IPS DF 6.9 (cell line): ENCODE measurements at places on chromosomes 12 and 14.

GRCh38 chr12:68269779-68270178, 16.4 kb upstream of the IL22 start:
- no peak for DNase-seq

- DNase-seq: no peak
These were observed 17.4 kb downstream of the IGF1 start for GRCh38 chr12:102462795-102463465.

DNA sequence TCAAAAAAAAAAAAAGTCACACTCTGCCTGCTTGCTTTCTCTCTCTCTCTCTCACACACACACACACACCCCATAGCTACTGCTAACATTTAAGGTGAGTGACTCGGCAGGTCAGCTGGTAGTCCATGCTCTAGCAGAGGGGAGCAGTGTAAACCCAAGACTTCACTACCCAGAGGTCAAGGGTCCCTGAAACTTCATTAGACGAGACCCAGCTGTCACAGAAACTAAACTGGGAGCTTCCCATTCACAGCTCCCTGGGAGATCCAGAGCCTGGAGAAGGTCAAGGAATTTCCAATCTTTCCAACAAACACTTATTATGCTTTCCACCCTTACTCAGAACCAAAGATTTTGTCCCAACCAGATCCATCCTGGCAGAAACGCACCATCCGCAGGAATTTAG, 33.2 kb downstream of the CKAP4 start:
- no peak for DNase-seq

DNA sequence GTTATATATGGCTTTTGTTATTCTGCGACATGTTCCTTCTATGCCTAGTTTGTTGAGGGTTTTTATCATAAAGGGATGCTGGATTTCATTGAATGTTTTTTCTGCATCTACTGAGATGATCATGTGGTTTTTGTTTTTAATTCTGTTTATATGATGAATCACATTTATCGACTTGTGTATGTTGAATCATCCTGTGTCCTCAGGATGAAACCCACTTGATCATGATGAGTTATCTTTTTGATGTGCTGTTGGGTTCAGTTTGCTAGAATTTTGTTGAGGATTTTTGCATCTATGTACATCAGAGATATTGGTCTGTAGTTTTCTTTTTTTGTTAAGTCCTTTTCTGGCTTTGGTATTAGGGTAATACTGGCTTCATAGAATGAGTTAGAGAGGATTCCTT, 291.2 kb downstream of the AKAP6 start:
- no peak for DNase-seq

DNA sequence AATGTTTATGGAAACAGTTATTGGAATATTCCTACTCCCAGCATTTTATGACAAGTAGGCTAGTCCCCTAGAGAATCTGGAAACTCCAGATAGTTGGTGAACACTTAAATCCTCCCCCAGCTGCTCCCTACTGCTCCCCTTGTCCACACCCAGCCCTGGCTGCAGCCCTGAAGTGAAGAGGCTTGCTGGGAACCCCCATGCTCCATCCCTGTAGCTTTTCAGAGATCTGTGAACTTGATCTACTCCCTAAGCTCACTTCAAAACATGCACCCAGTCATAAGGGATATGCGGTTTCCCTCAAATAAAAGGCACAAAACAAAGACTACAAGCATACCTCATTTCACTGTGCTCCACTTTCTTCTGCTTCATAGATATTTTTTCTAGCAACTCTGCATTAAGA, 33.2 kb downstream of the EGLN3 start:
- DNase-seq: no peak

DNA sequence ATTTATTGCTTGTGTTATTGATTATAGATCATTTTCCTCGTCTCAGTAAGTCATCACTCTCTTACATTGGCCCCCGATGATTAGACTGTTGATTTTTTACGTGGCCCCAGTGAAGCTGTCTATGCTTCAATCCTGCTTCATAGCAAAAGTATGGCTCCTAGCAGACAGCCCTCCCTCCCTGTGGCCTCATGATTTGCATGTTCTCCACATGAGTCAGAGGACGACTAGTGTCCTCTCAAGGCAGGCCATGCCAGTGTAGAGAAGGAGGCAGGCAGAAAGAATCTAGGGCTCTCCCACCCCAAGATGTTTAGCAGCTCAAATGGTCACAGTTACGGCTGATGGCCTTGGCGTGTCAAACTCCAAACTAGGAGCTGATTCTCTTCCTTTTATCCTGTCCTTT, 59.6 kb downstream of the FIGNL2 start:
- DNase-seq: no peak

GRCh38 chr12:111359914-111360276, 9.0 kb downstream of the PHETA1 start:
- DNase-seq: no peak

GRCh38 chr12:1094714-1095113, 103.7 kb downstream of the ERC1 start:
- DNase-seq: no peak

DNA sequence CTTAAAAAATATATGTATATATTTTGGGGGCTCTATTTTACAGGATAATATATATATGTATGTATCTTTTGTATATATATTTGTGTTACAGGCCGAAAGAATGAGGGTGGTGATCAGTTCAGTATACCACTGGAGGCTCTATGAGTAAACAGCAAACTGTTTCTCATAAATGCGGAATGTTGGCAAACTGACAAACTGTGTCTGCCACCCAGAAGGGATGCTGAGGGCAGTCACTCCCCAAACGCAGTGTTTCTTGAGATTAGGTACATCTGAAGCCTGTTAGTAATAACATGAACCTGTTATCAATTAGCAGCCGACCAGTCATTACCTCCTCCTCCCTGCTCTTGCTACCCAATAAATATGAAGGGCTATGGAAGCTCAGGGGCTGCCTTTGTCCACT, 20.8 kb downstream of the TNFAIP2 start:
- no peak for DNase-seq

DNA sequence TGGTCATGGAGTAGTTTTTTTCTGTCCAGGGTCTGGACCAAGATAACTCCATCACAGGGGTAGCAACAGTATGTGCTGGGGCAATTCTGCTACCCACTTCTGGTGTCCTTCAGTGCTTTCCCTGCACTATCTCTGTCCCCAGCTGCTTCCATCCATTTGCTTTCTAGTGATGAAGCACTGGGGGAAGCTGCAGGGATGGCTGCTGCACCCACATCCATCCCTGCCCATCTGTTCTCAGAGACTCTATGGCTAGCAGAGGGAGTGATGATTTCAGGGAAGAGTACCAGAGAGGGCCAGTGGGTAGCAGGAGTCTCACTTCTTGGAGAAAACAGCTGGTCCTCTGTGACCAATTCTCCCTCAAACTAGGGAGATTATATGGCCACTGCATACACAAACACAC, 44.1 kb downstream of the ETV6 start:
- DNase-seq: no peak

DNA sequence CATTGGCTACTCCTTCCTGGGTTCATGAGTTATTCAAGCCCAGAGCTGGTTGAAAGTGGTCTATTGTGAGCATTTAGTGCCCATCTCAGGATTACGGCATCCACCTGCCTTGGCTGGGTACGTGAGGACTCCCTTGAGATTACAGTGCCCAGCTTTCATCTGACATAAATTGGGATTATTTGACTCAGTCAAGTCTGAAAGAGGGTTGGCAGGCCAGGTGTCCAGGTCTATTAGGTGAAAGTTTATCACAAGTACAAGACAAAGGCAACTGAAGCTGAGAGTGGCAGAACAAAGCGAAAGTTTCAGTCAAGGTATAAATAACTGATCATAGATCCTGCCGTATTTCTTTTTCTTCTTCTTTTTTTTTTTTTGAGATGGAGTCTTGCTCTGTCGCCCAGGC, 84.6 kb upstream of the ATF7IP start:
- no peak for DNase-seq

DNA sequence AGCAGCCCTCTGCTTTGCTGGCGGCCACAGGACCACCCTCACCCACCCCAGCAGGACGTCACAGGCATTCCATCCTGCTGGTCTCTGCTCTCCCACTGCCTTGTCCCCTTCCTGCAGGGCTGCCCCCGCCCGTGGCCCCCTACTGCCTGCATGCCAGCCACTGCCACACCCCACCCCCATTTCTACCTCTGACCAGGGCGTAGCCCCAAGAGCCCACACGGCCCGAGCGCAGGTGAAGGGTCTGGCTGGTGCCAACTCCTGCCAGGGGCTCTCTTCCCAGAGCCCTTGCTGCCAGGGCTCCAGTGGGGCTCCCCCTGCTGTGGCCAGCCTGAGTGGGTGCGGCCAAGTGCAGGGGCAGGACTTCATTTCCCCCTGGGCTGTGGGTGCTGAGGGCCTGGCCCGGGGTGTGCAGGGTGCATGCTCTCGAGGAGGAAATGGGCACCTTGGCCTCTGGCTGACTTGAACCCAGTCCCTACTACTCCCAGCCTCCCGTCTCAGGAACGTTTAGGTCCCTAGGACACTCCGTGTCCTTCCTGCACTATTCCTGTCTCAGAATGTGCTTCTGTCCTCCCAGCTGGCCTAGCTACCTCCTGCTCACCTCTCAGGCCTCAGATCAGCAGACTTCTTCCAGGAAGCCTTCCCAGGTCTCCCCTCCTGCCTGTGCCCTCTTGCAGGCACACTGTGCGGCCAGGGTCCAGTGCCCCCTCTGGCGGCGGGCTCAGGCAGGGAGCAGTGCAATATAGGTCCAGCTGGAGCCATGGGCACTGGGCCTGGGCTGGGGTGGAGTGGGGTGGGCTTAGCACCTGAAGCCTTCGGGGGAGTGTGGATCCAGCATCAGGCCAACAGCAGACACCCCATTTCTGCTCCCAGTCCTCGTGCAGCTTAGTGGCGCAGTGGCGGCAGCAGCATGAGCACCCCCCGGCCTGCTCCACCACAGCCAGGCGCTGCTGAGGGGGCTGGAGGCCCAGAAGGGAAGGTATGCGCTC, 1.4 kb downstream of the LBHD2 start:
- no peak for DNase-seq

DNA sequence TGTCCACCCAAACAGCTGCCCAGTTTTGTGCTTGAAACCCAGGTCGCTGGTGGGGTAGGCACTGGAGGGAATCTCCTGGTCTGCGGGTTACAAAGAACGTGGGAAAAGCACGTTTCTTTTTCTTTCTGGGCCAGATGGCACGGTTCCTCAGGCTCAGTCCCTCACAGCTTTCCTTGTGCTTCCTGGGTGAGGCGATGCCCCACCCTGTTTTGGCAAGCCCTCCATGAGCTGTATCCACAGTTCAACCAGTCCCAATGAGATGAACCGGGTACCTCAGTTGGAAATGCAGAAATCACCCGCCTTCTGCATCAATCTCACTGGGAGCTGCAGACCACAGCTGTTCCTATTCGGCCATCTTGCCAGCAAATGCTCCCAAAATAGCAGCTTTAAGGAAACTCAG, 51.4 kb upstream of the TMTC2 start:
- no peak for DNase-seq

- no peak for DNase-seq
These were observed 87.0 kb downstream of the SAMD4A start for GRCh38 chr14:54653712-54654469.

- DNase-seq: no peak
These were observed at the start of gene FIGNL2 for GRCh38 chr12:51848326-51848727. Gene FIGNL2, minus strand, starts transcription at chr12:51848718. Its CDS starts 26,305 bp downstream, at chr12:51822413.

DNA sequence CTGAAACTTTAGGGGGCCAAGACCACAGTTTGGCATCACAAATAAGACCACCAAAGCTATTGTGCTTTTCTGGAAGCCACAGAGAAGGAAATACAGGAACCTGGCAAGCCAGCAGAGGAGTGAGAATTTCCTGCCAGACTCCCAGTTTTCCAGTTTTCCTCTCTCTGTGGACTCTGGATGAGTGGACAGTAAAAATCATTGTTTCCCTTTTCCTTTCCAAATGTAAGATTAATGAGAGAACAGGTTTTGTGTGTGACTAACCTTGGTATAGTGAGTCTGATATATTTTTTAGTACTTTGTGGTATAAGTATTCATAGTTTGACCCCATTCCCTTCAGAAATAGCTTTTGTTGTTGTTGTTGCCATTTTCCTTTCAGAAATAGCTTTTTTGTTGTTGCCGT, 2.6 kb upstream of the TAC3 start:
- no peak for DNase-seq

DNA sequence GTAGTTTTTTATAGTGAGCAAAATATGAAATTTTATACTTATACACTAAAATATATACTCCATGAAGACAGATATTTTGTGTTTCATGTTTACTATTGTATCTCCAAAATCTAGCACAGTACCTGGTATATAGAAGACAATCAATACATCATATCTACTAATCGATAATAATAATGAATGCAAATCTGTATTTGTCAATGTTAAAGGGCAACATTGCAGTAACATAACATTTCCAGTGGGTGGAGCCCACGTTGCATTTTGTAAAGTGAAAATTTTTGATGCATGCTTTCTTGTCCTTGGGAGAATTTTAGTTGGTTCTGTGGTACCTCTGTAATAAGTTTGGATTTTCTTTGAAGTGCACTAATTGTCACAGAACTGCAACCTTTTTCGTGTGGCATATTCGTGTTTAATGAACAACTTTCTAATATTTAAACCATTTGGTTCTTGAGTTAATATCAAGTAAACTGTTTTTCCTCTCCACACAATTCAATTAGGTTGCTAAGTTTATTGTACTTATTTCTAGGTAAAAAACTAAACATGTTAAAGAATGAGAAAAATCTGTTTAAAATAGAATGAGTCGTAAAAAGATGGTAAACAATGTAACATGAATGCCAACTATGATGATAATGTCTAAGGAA, 47.4 kb downstream of the AVPR1A start:
- no peak for DNase-seq

- DNase-seq: peak; percentile 89
These were observed 33.1 kb upstream of the COL2A1 start for GRCh38 chr12:48037267-48037915.

GRCh38 chr12:100251917-100252316, 15.0 kb downstream of the DEPDC4 start:
- DNase-seq: no peak

DNA sequence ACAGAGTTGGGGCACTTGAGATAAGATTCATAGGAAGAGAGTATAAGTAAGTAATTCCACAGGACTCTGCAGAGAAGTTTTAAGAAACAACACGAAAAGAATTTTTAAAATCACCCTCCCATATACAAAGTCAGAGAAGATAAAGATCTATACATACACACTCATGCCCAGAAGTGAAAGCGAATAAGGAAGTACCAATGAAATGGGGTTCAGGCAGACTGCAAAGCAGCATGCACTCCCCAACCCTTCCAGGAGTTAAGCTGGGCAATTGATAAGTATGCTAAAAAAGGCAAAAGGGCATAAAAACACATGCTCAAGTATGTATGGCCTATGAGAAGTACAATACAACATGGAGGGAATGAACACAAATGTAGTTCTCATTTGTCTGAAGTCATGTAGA, 246.2 kb upstream of the GRIP1 start:
- DNase-seq: no peak
